ENCODE measurements at places on chromosomes 1 and 21.

DNA sequence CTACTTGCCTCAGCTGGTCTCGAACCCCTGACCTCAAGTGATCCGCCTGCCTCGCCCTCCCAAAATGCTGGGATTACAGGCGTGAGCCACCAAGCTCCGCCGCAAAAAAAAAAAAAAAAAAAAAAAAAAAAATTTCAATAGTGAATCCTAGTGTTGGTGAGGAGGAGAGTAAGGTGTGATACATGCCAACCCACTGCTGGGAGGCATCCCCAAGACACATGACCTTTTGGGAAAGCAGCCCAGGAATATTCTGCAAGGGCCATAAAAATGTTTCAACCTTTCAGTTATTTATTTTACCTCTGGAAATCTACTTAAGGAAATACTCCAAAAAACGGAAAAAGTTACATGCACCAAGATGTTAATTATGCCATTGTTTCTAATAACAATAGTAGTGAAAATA lies 69.0 kb downstream of the ITPKB start:
- no peak for DNase-seq

DNA sequence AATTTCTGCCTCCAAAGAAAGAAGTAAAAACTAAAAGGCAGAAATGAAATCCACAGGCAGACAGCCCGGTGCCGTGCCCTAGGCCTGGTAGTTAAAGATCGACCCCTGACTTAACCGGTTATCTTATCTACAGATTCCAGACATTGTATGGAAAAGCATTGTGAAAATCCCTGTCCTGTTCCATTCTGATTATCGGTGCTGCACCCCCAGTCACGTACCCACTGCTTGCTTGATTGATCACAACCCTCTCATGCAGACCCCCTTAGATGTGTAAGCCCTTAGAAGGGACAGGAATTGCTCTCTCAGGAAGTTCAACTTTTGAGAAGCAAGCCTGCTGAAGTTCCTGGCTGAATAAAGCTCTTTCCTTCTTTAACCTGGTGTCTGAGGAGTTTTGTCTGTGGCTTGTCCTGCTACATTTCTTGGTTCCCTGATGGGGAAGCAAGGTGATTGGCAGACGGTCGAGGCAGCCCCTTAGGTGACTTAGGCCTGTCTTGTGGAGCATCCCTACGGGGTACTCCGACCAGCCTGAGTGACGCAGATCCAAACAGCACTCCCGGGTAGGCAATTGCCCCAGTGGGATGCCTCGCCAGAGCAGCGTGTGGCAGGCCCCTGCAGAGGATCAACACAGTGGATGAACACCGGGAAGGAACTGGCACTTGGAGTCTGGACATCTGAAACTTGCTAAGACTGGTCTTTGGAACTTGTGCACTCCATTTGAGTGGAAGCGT lies 111.2 kb upstream of the PPM1J start:
- no peak for DNase-seq

- no peak for DNase-seq
Measured at GRCh38 chr1:207145401-207146058, 41.5 kb downstream of the C4BPA start.

GRCh38 chr1:75133750-75134646 lies at the start of gene LHX8:
Gene LHX8 (plus strand): TSS chr1:75134388. CDS start chr1:75136615, 2,227 bp downstream.
- DNase-seq = no peak

GRCh38 chr1:31812158-31812829 lies 3.5 kb downstream of the SPOCD1 start:
- no peak for DNase-seq

DNA sequence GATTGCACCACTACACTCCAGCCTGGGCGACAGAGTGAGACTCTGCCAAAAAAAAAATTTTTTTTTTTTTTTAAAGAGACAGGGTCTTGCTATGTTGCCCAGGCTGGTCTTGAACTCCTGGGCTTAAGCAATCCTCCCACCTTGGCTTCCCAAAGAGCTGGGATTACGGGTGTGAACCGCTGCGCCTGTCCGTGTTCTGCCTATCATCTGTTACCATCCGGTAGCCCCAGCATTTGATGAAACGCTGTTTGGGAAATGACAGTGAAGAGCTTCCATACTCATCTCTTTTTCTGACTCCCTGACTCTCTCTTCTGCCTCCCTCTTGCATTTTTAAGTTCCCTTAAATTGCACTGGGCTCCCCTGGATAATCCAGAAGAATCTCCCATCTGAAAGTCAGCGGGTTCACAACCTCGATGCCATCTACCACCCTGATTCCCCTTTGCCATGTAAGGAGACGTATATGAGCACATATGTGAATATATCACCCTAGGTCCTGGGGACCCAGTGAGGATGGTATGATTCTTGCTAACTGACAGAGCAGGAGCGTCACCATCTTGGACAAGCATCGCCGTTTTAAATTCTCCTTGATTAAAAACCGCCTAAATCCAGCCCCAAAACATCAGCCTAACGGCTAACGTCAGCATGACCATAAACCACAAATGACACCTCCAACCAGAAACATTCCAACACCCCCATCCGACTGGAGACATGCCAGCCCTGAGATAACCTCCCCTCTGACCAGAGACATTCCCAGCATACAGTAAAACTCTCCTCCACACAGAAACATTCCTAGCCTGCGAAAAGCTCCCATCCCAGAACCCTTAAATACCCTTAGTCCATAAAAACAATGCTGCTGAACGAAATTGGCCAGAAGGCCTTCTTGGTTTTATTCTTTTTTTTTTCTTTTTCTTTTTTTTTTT lies 12.4 kb downstream of the TNFRSF8 start:
- DNase-seq = no peak

DNA sequence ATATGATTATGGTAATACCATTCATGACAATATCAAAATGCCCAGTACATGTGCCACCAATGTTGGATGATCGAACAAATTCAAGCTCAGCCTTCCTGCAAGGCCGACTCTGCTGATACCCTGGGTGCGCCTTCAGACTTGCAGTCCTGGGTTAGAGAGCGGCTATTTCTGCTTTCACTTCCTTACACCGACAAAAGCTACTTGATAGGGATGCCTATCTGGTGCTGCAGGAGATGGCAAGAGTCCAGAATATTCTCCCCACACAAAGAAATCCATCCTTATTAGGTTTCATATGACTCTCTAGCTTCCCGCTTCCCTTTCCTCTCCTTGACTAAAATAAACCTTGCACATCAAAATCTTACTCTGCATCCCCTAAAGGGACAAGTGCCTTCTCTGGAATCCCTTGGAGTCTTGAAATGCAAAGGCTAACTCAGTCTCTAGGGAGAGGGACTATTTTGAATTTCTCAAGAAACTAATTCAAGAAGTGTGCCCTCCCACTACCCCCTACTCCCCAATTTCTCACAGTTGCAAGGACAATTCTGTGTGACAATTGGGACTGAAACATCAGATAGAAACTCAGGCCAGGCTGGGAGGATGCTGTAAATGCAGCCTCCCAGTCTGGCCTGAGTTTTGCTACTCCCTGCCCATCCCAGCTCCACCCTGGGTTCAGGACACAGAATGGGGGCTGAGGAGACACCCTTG lies 103.1 kb upstream of the USP24 start:
- DNase-seq = no peak

DNA sequence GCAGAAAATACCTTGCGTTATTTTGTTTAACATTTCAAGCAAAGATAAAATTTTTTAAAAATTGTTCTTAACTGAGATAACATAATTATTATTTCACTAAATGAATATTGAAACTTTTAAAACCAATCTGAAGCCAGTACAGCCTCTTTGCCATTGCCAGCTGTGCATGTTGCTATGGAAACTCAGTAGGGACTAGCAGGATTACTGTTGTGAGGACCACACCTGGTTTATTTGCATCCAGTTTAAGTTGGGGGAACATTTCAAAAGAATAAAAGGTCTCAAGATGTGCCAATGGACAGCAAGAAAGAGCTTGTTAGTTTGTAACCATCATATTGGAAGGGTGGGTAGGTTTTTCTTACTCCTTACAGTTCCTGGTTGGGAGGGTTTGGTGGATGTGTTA lies 80.7 kb downstream of the POU2F1 start:
- no peak for DNase-seq

- no peak for DNase-seq
Measured at GRCh38 chr1:159849626-159850366, 12.7 kb downstream of the VSIG8 start.
